T-helper 17 cell (primary cell): ENCODE measurements at places on chromosomes 7 and 10. TPM values are rescaled to one million over a fixed set of nuclear protein-coding genes. Genes with fewer than 3 reads are reported as not detected.

Gene FOXI2
- total RNA-seq: not detected

Gene ETV1
- not detected for total RNA-seq

Gene EIF5AL1
- 0.12 TPM for total RNA-seq

GRCh38 chr7:150410680-150411346 lies 31.7 kb downstream of the ZNF775 start:
- DNase-seq: no peak

DNA sequence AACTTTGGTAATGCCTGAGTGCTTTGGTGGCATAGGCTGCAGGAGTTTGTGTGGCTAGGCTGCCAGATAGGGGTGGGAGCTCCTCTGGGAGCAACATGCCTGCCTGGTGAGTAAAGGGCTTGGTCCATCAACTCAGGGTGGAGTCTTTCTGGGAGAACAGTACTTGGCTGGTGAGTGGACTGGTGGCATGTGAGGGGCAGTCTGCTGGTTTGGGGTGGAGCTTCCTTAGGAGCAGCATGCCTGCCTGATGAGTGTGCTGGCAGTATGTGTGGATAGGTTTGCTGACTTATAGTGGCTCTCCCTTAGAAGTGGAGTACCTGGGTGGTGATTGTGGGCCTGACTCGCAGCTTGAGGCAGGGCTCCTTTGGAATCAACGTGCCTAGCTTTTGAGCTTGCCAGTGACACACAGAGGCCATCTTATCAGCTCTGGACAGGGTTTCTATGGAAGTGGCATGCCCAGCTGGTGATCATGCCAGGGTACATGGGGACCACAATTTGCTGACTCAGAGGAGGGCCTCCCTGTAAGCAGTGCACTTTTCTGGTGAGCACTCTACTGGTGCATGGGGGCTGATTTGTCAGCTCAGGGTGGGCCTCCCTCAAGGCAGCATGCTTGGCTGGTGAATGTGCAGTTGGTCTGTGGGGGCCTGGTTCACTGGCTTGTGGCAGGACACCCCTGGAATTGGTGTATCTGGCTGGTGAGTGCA lies 35.0 kb upstream of the SRI start:
- no peak for DNase-seq

DNA sequence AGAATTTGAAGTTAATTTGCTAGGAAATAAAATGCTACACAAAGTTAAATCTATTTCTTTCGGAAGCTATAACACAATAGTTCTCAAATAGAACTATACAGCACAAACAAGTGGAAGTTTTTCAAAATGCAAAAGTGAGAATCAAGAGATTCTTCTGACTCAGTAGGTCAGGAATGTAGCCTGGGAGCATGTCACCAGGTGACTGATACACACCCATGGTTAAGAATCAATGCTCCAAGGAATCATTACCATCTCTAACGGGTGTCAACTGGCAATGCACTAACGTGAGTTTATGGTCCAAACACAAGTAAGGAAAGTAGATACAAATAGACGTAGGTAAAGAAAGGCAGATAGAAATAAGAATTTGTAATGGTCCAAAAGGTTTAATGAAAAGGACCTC lies 170.5 kb downstream of the SRPK2 start:
- no peak for DNase-seq

DNA sequence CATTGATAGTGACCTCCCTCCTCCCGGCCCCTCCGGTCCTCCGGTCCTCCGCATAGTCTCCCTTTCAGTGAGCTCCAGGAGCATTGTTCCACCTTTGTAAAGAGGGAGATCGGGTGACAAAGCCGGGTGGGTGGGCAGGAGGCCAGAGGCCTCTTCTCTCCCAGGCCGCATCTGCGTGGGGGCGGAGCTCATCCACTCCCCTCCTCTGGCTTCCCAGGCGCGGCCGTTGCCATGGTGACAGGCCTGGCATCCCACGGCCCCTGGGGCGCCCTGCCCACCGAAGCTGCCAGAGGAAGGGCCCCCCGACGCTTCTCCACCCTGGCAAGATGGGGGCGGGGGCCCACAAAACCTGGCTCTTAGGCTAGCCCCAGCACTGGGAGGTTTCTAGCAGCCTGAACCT lies 4.4 kb upstream of the FZD9 start:
- DNase-seq: no peak

DNA sequence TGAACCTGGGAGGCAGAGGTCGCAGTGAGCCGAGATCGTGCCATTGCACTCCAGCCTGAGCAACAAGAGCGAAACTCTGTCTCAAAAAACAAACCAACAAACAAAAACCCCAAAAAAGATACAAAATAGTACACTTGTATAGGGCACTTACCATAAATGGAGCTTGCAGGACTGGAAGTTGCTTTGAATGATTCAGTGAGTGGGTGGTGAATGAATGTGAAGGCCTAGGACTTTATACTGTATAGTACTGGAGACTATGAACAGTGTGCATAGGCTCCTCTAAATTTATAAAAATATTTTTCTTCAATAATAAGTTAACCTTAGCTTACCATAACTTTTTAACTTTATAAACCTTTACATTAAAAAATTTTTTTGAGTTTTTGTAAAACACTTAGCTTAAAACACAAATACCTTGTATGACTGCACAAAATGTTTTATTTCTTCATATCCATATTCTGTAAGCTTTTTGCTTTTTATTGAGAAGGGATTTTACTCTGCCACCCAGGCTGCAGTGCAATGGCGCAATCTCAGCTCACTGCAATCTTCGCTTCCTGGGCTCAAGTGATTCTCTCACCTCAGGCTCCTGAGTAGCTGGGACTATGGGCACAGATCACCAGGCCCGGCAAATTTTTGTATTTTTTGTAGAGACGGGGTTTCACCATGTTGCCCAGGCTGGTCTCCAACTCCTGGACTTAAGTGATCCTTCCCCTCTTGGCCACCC lies 6.9 kb upstream of the H2AZ2 start:
- no peak for DNase-seq

GRCh38 chr10:24046060-24046459 lies 162.9 kb upstream of the KIAA1217 start:
- DNase-seq: no peak
